ENCODE measurements at places on chromosomes 3 and 15.

- DNase-seq: no peak
These were observed 69.3 kb upstream of the CBLB start for GRCh38 chr3:105938101-105938500.

- no peak for DNase-seq
These were observed 2.3 kb downstream of the PEAK1 start for GRCh38 chr15:77417602-77418001.

- DNase-seq: no peak
These were observed 74.0 kb downstream of the CHRNA7 start for GRCh38 chr15:32104061-32104995.

DNA sequence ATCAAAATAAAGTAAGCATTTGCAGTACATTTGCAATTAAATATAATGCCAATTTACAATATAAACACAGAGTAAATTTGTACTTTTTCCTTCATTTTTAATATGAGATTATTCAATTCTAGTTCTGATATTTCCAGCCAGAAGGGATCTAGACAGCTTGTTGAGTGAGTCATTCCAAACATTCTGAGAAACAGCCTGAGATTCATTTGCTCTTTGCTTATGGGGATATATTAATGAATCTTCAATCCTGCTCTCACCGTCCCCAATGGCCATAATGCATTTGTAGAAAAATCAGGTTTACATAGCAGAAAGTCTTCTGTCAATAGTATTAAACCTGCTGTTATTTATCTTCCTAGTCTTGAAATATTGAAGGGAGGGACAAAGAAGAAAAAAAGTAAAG lies 554.2 kb downstream of the TUSC7 start:
- DNase-seq: no peak

DNA sequence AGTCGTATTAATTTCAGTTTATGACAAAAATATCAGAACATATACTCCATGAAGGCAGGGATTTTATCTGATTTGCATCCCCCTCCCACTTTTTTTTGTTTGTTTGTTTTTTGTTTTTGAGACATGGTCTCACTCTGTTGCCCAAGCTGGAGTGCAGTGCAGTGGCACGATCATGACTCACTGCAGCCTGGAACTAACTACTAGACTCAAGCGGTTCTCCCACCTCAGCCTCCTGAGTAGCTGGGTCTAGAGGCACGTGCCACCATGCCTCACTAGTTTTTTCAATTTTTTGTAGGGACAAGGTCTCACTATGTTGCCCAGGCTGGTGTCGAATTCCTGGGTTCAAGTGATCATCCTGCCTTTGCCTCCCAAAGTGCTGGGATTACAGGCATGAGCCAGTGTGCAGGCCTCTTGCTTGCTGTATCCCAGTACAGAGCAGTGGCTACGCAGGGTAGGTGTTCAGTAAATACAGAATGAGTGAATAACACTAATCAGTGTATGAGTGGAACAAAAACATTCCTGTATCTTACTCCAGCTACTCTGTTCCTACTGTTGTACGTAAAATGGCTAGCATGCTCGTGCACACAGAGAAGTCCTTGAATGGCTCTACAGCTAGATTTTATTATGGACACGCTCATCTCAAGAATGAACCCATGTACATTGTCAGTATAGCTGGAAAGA lies 272.4 kb downstream of the FOXP1 start:
- DNase-seq: no peak

Measured in T-helper 2 cell treated with Interferon-gamma antibody and Interleukin-4, amounts not matched to agents 5 μg/mL and 100 μg/mL, for 36 hours (primary cell).